ENCODE measurements at places on chromosomes 4 and X.
A peak's percentile ranks its signal among the peaks of the same experiment; 100 is the strongest.

- DNase-seq = no peak
Observed at GRCh38 chr4:145019346-145019745, 78.7 kb downstream of the ANAPC10 start.

GRCh38 chrX:115372152-115372551, 82.6 kb downstream of the LUZP4 start:
- DNase-seq = peak; percentile 74

GRCh38 chrX:53287493-53288138, 6.2 kb upstream of the IQSEC2 start:
- DNase-seq = peak; percentile 82

GRCh38 chrX:147962476-147962875, 18.7 kb upstream of the FMR1NB start:
- DNase-seq = no peak

DNA sequence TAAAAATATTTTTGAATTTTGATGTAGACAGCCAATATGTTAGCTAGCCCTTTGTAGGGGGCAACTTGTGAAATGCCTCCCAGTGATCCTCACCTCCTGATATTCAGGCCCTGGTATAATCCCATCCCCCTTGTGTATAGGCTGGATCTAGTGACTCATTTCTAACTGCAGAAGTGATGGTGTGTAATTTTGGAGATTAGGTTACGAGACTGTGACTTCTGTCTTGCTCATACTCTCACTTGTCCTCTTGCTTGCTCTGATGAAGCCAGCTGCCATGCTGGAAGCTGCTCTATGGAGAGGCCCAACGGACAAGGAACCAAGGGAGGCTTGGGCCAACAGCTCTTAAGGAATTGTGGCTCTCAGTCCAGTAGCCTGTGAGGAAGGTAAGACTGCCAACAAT, 61.7 kb downstream of the GPR82 start:
- DNase-seq = peak; percentile 47

- DNase-seq = no peak
Observed at GRCh38 chr4:147219145-147219544, 261.8 kb upstream of the EDNRA start.

GRCh38 chr4:178086320-178086719, 644.1 kb upstream of the AGA start:
- DNase-seq = no peak

GRCh38 chr4:84648178-84648577, 65.3 kb downstream of the CDS1 start:
- DNase-seq = no peak

DNA sequence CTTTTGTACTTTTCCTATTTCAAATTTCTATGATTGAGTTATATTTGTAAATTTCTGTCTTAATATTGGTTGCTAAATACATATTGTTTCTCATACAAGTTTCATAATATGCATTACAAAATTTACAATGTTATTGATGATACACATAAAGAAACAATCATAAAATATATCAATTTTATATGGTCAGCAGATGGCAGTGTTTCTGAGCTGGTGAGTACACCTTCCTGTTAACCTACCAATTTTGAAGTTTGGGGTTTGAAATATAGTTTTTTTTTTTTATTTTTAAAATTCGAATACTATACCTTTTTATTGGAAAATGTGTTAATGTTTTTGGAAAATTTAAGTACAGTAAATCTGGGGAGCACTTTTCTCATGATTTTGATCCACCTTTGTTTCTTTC, 1953.1 kb upstream of the ADGRL3 start:
- peak; percentile 2 for DNase-seq

- peak; percentile 65 for DNase-seq
Observed at GRCh38 chr4:124530464-124531077, 182.0 kb downstream of the ANKRD50 start.
